ENCODE measurements at places on chromosomes 1 and 21. TPM values are rescaled to one million over a fixed set of nuclear protein-coding genes. Genes with fewer than 3 reads are reported as not detected.

GRCh38 chr1:7667625-7668218 is 103.4 kb upstream of the VAMP3 start:
- peaks cover 56% of the 10 kb centered on the region for H3K36me3 ChIP-seq
- H3K27me3 ChIP-seq: no peaks in the 10 kb centered on the region
- DNase-seq: peak; percentile 97
- H3K4me1 ChIP-seq: peaks cover 46% of the 10 kb centered on the region

DNA sequence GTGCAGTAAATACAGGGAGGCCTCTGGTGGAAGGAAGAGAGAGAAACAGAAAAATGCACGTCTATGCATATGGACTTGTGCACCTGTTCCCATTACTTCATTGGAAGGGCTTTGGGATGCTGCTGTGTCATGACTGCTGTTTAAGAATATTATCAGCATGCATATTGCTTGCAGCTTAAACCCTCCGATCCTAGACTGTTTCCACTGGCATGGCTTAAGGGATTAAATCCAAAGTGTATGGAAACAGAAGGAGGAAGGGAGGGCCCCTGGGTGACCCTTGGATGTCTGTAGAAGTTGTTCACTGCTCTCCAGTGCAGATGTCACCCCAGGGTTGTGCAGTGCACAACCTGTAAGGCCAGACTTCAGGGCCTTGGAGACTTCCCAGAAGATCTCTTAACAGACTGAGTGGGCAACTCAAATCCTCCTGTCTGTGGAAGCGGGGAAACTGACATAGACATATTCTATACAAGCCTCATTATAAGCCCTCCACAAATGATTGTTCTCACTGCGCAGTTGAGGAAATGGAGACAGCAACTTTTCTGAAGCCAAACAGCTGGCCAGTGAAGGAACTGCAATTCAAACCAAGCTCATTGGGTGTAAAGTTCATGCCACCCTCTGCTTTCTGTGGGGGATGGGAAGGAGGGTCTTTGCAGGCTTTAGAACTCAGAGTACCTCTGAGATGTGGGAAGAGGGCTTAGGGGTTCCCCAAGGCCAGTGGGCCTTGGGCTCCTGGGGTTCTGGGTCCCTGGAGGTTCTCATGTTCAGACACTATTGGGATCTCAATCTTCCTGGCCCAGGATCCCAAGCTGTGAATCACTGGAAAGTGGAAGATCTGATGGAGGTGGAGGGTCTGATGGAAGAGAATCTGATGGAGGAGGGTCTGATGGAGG is 73.8 kb downstream of the UMODL1 start:
- peaks cover 2% of the 10 kb centered on the region for H3K36me3 ChIP-seq
- H3K27ac ChIP-seq: no peak overlapping the region
- H3K4me1 ChIP-seq: peaks cover 18% of the 10 kb centered on the region
- DNase-seq: no peak
- no peak overlapping the region for H3K4me3 ChIP-seq

GRCh38 chr1:177255411-177255810 is 84.7 kb downstream of the BRINP2 start:
- H3K27me3 ChIP-seq: no peaks in the 10 kb centered on the region
- H3K36me3 ChIP-seq: peaks cover 4% of the 10 kb centered on the region
- no peak overlapping the region for H3K27ac ChIP-seq
- no peak overlapping the region for H3K4me3 ChIP-seq
- H3K4me1 ChIP-seq: peaks cover 10% of the 10 kb centered on the region
- DNase-seq: no peak

- no peaks in the 10 kb centered on the region for H3K27me3 ChIP-seq
- no peak overlapping the region for H3K27ac ChIP-seq
- no peaks in the 10 kb centered on the region for H3K4me1 ChIP-seq
- H3K36me3 ChIP-seq: no peaks in the 10 kb centered on the region
- H3K4me3 ChIP-seq: no peak overlapping the region
- no peak for DNase-seq
Measured at GRCh38 chr1:199308349-199308846, 669.6 kb downstream of the PTPRC start.

GRCh38 chr1:32773018-32773763 is 44.0 kb downstream of the YARS1 start:
- peak; percentile 90 for DNase-seq
- no peak overlapping the region for H3K27ac ChIP-seq
- no peak overlapping the region for H3K4me3 ChIP-seq
- H3K27me3 ChIP-seq: no peaks in the 10 kb centered on the region

DNA sequence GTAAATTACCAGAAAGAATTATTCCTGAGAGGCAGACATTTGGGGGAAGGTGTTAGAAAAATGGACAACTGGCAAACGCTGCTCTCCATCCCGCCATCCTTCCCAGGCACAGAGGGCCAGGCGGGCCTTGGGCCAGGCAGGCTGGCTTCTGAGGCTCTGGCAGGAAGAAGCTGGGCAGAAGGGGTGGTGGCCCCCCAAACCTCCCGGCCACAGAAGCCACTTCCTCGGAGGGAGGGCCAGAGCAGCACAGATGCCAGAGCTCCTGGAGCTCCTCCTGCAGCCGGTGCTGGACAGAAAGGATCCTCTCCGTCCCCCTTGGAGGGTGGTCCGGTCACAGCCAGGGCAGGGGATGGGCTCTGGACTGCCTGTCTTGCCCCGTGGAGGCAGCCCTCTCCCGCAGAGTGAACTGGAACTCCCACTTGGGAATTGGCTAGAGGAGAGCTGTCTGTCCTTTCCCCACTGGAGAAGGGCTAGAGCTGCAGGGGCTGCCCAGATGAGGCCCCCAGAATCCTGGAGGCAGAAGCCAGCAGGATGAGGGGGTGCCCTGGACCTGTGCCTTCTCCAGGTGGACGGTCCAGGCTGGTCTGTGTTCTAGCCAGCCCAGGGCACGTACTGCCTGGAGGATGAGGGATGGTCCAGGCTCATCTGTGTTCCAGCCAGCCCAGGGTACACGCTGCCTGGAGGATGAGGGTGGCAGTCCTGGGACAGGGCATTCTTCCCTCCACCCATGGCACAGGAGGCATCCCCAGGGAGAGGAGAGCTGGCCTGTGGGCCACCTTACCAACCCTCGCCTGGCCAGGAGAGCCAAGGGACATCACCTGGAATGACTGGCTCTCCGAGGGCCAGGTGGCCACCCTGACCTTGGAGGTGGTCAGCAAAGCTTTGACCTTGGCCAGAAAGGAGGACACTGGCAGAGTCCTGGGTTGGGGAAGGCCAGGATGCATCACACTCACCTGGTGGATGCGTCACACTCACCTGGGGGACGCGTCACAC is 47.4 kb upstream of the ACTRT2 start:
- no peak overlapping the region for H3K4me3 ChIP-seq
- DNase-seq: no peak
- no peaks in the 10 kb centered on the region for H3K36me3 ChIP-seq
- H3K27me3 ChIP-seq: no peaks in the 10 kb centered on the region
- H3K27ac ChIP-seq: no peak overlapping the region
- H3K4me1 ChIP-seq: peaks cover 41% of the 10 kb centered on the region

GRCh38 chr1:228190182-228190581 is 17.7 kb upstream of the OBSCN start:
- H3K4me1 ChIP-seq: no peaks in the 10 kb centered on the region
- DNase-seq: no peak
- H3K27me3 ChIP-seq: no peaks in the 10 kb centered on the region
- H3K27ac ChIP-seq: no peak overlapping the region
- H3K4me3 ChIP-seq: no peak overlapping the region
- peaks cover 8% of the 10 kb centered on the region for H3K36me3 ChIP-seq

DNA sequence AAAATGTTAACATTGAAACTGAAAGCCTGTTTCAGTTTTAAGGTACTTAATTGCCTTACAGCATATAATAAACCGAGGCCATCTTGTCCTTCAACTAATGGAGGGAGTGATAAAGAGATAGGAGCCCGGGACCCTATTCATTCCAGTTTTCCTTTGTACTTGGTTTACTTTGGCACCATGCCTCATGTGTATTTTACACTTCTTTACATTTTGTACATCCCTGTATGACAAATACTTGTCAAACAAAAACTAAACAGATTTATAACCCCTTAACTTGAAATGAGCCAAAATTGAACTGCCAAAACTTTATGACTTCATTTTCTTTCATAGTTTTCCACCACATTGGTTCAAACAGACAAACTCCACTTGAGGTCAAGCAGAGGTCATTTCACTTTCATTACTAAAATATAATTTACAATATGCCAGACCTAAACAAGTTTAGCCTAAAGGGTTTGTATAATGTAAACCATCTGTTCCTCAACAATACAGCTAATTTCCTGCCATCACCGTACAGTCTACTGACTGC is 30.9 kb upstream of the UBE2U start:
- no peaks in the 10 kb centered on the region for H3K27me3 ChIP-seq
- DNase-seq: no peak
- no peaks in the 10 kb centered on the region for H3K36me3 ChIP-seq
- H3K4me1 ChIP-seq: no peaks in the 10 kb centered on the region
- H3K4me3 ChIP-seq: no peak overlapping the region

DNA sequence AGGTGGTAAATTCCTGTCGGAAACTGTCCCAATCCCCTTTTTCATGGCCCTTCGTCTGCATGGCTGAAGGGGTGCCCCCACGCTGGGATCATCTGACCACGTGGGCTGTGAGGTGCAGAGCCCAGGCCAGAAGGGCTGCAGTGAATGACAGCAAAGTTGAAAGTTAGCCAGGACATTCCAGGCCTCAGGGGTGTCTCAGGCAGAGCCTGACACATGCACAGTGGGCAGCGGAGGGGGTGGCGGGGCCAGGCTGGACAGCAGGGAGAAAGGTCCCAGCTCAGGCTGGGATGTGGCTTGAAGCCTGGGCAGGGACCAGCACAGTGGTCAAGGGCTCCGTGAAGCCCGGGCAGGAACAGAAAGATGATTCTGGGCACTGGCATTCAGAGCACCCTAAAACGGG is 49.6 kb downstream of the GRIK3 start:
- no peak overlapping the region for H3K27ac ChIP-seq
- peaks cover 3% of the 10 kb centered on the region for H3K36me3 ChIP-seq
- DNase-seq: no peak

- no peaks in the 10 kb centered on the region for H3K4me1 ChIP-seq
- no peak overlapping the region for H3K4me3 ChIP-seq
- no peak for DNase-seq
- no peaks in the 10 kb centered on the region for H3K36me3 ChIP-seq
Measured at GRCh38 chr1:200708769-200709168, 29.9 kb upstream of the CAMSAP2 start.

GRCh38 chr1:205729945-205730610 is 19.9 kb downstream of the NUCKS1 start:
- H3K4me1 ChIP-seq: no peaks in the 10 kb centered on the region
- DNase-seq: no peak
- H3K27ac ChIP-seq: no peak overlapping the region
- no peak overlapping the region for H3K4me3 ChIP-seq

Gene LCE1A
- total RNA-seq: not detected

- peak overlapping the region; percentile 78 for H3K27ac ChIP-seq
- H3K4me1 ChIP-seq: peaks cover 33% of the 10 kb centered on the region
- peak; percentile 81 for DNase-seq
- H3K4me3 ChIP-seq: no peak overlapping the region
Measured at GRCh38 chr1:68112835-68113243, 62.4 kb upstream of the DIRAS3 start.

- H3K4me3 ChIP-seq: no peak overlapping the region
- H3K27ac ChIP-seq: no peak overlapping the region
- H3K4me1 ChIP-seq: peaks cover 22% of the 10 kb centered on the region
Measured at GRCh38 chr1:36855699-36856494, 178.4 kb downstream of the GRIK3 start.

DNA sequence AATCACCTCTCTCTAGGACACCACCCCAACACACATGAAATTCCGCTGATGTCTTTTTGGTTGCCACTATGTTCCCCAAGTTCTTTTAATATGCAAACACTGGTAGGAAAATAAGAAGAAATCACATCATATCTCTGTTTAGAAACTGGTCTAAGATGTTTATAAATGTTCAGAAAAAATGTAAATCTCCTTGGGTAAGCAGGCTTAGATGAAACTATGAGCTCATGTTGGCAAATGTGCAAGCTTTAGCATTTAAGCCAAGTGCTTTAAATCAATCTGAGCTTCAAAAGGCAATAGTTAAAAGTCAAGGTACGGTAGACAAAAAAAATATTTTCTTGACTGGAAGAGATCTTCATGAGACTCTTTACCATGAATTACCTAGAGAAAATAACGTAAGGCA is 25.2 kb upstream of the SLAMF9 start:
- H3K4me1 ChIP-seq: no peaks in the 10 kb centered on the region
- DNase-seq: no peak
- H3K27me3 ChIP-seq: no peaks in the 10 kb centered on the region
- H3K27ac ChIP-seq: no peak overlapping the region

GRCh38 chr1:43711049-43711448 is 3.7 kb downstream of the ST3GAL3 start:
- no peaks in the 10 kb centered on the region for H3K27me3 ChIP-seq
- peaks cover 9% of the 10 kb centered on the region for H3K36me3 ChIP-seq
- H3K4me1 ChIP-seq: peaks cover 14% of the 10 kb centered on the region
- DNase-seq: no peak
- H3K27ac ChIP-seq: no peak overlapping the region

- H3K4me1 ChIP-seq: no peaks in the 10 kb centered on the region
- no peaks in the 10 kb centered on the region for H3K27me3 ChIP-seq
- H3K27ac ChIP-seq: no peak overlapping the region
- H3K4me3 ChIP-seq: no peak overlapping the region
- no peak for DNase-seq
Measured at GRCh38 chr1:248740876-248741275, 14.7 kb downstream of the LYPD8 start.

All from spinal cord (tissue), 10 donors.